ENCODE measurements at places on chromosomes 5 and 9.

DNA sequence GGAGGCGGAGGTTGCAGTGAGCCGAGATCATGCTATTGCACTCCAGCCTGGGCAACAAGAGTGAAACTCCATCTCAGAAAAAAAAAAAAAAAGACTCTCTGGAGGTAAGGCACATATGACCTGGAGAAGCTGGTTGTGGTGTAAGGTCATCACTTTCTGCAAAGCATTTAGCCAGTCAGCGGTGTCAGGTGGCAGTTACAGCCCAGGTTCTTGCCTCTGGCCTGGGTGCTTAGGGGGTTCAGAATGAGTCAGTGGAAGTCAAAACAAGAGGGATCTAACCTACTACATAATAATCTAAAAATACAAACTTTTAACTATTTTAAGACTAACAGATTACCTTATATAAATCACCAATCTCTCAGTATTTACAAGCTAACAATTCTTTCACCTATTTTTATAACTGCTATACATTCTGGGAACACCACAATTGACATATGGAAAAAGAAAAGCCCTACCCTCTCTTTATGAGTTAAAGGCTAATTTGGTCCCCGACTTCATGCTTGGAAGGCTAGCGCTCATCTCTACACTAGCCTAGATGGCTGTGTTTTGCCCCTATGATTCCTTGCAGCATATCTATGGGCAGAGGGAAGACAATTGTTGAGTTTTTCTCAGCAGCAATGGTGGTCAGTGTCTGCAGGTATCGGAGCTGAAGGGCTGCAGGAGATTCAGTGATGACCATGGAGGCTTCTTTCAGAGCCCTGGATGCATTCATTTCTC is 29.2 kb downstream of the STOM start:
- DNase-seq: peak; percentile 48

DNA sequence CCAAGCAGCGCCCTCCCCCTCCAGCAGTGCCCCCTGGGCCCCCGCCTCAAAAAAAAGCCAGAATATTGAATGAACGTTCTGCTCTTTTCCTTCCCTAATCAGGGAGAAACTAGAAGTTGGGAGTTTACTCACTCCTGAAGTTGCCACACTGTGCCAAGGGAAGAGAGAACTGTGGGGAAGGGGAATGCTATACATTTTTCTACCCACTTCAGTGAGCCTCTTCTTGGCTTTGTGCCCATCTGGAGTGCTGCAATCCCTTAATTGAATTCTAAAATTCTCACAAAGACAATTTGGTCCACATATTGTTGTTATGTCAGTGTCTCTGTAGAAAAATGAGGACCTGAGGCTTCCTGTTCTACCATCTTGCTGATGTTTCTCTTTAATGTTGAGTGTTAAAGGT is 443.7 kb downstream of the DIRAS2 start:
- no peak for DNase-seq

- no peak for DNase-seq
These were observed 277.5 kb downstream of the EPB41L4A start for GRCh38 chr5:112141582-112141981.

- no peak for DNase-seq
These were observed 25.6 kb downstream of the C5orf15 start for GRCh38 chr5:133942614-133943474.

GRCh38 chr5:5363045-5363444 is 59.4 kb upstream of the ICE1 start:
- no peak for DNase-seq

- DNase-seq: no peak
These were observed 13.7 kb upstream of the NNT start for GRCh38 chr5:43589310-43589709.

DNA sequence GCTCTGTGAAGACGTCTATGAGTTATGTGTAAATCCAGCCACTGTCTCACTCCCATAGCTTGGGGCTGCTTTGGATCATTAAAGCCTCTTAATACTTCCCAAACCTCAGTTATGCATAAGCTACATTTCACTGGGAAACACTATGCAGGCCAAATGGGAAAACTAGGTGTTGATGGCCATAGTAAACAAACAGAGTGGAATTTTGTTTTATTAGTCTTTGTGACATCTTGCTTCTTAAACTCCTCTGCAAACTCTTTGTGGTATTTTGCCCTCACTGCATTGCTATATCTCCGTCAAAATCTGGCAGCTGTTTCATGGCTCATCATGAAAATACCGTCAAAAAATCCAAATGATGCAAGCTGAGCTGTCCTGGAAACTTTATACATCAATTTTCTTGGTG is 167.2 kb upstream of the HMHB1 start:
- no peak for DNase-seq

GRCh38 chr5:54257366-54258118 is 52.8 kb downstream of the ARL15 start:
- DNase-seq: peak; percentile 29

DNA sequence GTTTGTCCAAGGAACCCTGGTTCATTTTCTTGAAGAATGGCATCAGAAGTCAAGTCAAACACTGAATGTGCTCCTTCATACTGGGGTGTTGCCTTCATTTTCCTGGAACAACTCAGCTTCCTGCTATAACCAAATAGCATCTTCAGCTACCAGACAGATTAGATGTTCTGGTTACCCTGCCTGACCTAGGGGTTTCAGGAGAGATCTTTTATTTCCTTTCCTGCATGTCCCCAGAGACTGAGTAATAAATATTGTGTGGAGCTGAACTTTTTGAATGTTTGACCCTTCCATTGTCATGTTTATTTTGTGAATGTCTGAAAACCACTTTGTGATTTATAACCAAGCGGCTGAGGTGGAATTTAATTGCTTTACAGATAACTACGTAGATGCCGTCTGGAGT is 147.1 kb downstream of the IRX1 start:
- DNase-seq: no peak

DNA sequence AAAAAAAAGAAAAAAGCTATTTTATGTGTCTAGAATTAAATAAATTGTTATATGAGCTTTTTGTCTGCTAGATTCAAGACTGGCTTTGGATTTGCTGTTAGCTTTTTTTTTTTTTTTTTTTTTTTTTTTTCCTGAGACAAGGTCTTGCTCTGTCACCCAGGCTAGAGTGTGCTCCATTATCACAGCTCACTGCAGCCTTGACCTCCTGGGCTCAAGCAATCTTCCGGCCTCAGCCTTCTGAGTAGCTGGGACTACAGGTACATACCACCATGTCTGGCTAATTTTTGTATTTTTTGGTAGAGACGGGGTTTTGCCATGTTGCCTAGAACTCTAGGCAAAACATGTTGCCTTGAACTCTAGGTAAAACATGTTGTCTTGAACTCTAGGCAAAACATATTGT is 16.7 kb downstream of the GPBP1 start:
- DNase-seq: no peak

DNA sequence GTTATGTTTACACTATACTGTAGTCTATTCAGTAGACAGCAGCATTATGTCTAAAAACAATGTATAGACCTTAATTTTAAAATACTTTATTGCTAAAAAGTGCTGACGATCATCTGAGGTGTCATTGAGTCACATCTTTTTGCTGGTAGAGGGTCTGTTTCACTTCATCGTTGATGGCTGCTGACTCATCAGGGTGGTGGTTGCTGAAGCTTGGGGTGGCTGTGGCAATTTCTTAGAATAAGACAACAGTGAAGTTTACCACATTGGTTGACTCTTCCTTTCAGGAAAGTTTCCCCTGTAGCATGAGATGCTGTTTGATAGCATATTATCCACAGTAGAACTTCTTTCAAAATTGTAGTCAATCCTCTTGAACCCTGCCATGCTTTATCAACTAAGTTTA is 150.3 kb downstream of the FBXL7 start:
- no peak for DNase-seq

- DNase-seq: peak; percentile 40
These were observed 606.3 kb downstream of the TLE1 start for GRCh38 chr9:81083067-81083466.

DNA sequence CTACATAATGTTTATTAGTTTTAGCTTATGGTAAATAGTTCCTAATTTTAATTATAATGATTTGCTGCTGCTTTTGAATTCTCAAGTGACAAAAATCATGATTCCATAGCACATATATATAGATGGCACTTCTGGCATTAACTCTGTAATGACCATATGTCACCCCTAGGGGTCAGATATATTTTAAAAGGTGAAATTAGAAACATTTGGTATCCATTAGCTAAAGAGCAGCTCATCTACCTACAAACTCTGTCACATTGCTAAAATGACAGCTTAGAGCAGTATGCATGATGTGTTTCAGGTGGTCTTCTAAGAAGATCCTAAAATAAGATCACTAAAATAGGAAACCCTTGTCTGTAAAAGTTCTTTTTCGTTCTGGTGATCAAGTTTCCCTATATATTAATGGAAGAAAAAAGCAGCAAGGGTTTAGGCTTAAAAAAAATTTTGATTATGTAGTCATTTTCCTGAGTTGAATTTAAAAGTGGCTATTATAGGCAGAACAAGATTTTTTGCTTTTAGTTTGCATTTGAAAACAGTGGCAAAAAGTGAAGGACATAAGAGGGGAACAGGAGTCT is 157.7 kb upstream of the POU5F2 start:
- no peak for DNase-seq

DNA sequence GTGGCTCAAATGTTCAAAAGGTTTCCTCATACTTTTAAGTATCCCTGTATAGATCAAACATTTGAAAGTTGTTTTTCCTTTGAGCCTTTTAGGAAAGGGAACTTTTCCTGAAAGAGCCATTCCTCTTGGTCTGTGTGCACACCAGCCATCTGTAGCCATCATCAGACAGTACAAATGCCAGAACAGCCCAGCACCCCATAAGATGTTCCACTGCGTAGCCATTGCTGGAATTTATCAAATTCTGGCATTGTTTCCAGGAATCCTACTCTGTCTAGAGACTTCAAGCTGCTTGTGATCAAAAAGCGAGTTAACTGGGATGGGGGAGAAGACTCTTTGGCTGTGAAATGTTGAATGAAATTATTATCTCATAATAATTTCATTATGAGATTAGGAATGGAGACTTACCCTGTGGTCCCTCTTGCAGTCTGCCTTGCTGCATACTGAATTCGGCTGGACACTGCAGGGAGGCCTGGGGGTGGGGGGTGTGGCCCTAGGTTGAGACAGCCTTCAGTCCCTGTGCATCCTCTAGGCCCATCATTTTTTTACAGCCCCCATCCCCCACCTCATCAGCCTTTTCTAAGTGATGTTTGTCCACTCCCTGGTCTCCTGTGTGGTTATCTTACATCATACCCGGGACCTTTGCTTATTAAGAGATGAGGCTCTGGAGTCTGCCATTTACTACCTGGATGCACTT is 99.8 kb downstream of the RALGPS1 start:
- DNase-seq: peak; percentile 30

All from IMR-90 (cell line).